Smooth muscle cell of the coronary artery (primary cell): ENCODE measurements at places on chromosomes 13 and 19. TPM values are rescaled to one million over a fixed set of nuclear protein-coding genes. Genes with fewer than 3 reads are reported as not detected.

GPR183 gene
- total RNA-seq = not detected in 2 replicates

CKM gene
- total RNA-seq = not detected in 2 replicates

NCLN gene
- total RNA-seq = 37.2 and 43.7 TPM in 2 replicates

HSH2D gene
- total RNA-seq = not detected in 2 replicates

MEIOSIN gene
- total RNA-seq = not detected in 2 replicates

FREM2 gene
- total RNA-seq = under 0.01 TPM in 1 of 2 replicates, not detected in the other

VAV1 gene
- not detected in 2 replicates for total RNA-seq
